ENCODE measurements at places on chromosomes 7 and 10. TPM values are rescaled to one million over a fixed set of nuclear protein-coding genes. Genes with fewer than 3 reads are reported as not detected.

DNA sequence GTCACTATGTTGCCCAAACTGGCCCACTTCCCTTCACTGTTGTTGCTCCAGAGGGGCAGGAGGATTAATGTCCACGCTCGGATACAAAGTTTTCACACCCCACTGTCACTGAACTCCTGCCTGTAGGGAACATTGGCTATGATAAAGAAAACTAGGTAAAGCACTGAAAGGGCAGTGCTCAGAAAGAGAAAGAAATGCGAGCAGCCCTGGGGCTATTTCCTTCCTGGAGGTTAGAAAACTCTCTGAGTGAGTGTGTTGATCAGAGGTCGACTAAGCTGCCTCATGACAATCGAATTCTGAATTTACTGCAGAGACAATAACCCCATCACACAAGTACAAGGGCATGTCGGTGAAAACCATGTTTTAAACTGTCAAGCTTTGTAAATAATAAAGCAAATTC lies 227.2 kb upstream of the PITRM1 start:
- no peak for DNase-seq

GRCh38 chr7:29523728-29524127 lies 39.9 kb upstream of the PRR15 start:
- no peak for DNase-seq

DNA sequence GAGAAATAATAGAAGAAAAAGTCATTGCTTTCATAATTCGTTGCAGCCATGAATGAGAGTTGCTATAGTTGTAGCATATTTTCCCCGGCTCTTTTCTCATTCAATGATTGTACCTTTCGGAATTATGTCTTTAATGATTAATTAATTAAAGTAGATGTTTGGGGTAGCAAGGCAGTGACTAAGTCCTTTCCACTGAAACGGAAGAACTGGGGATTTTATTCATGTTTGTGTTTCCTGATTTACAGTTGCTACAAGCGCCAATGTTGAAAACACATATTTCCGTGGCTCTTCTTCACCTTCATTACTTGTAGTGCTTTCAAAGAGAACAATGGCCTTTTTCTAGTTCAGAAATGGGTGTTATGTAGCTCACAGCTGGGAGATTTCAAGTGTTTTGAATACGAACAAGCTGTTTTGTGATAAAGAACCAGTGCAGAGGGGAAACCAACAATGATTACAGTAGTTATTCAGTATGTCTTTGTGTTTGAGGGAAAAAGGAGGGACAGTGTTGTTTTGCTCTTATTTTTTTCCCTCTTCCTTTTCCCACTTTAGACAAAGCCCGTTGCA lies 153.5 kb downstream of the NSUN6 start:
- no peak for DNase-seq

The CYP26C1 gene
- not detected for polyA plus RNA-seq

The CTAGE4 gene
- not detected for polyA plus RNA-seq

GRCh38 chr10:14707481-14707880 lies 67.2 kb downstream of the FAM107B start:
- DNase-seq = peak; percentile 74

The PLA2G12B gene
- polyA plus RNA-seq = 0.18 TPM

The ANK3 gene
- polyA plus RNA-seq = 133 TPM

GRCh38 chr10:97546456-97547270 lies 25.9 kb upstream of the ANKRD2 start:
- DNase-seq = no peak

GRCh38 chr7:100099452-100099851 lies 1.7 kb downstream of the MCM7 start:
- DNase-seq = no peak
